ENCODE measurements at places on chromosomes 12 and 14.

- DNase-seq, result no peak
Observed at GRCh38 chr12:51205350-51205749, 12.5 kb downstream of the POU6F1 start.

GRCh38 chr14:81571437-81571836, 37.8 kb upstream of the SEL1L start:
- no peak for DNase-seq

DNA sequence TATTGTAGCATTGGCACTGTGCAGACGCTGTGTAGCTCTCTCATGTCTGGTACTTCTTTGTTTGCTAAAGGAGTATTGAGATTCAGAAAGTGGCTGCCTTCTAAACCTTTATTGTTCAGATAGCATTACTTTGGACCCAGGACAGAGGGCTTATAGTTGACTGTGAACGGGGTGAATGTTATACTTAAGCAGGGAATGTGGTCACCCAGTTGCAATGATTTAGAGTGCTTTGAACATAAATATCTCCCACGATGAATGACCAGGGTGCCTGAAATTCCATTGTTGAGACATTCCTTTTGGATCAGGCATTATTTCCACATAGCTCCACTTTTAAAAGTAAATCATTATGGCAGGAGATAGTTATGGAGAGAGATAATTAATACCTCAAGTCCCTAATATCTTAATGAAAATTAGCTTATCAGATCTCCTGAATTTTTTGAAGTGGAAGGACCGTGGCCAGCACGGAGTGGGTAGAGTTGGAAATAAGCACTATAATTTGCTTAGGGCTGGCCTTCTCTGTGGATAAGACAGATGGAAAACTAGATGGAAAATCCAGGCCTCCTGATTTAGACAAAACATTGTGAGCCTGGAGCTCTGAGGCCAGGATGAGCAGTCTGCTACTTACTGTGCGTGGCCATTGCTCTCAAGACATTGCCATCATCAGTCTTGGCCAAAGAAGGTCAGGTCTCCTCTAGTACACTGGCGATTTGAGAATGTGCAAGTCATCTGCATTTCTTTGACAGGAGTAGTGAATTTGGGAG, 114.5 kb downstream of the ETV6 start:
- DNase-seq, result no peak

- DNase-seq, result no peak
Observed at GRCh38 chr14:28653521-28653920, 113.1 kb upstream of the FOXG1 start.

DNA sequence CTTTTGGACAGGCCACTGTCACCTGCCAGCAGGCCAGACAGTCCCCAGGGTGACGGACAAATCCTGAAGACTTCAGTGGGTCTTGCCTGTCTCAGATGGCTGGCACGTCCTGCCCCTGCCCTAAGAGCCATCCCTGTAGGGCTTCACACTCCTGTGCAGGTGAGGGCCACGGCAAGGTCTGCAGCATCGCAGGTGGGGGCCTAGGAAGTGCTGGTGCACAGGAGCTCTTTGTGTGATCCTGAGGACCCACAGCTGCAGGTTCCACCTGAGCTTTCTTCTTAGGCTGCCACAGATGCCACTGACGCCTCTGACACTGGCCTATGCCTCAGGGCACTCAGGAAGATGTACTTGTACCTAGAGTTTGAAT, 108.5 kb upstream of the FKBP4 start:
- no peak for DNase-seq

DNA sequence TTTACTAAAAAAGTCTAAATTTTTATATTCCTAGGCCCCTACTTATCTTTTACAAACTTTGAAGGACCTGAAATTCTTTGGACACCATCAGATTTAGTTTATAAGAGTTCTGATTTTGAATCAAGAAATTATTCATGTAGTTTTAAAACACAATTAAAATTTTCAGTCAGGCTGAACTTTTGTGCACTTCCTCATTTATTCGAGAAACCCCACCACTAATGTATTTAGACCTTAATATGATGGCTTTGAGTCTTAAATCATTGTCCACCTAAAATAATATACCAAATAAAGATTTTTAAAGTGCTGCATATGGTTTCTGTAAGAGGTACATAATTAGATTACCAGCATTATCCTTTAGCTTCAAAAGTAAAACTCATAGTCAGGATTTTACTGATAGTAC, 103.4 kb downstream of the PAWR start:
- DNase-seq, result no peak

- DNase-seq, result no peak
Observed at GRCh38 chr12:19530637-19531023, 91.3 kb downstream of the AEBP2 start.

- no peak for DNase-seq
Observed at GRCh38 chr14:70193396-70193795, 4.6 kb upstream of the SLC8A3 start.

GRCh38 chr14:59261334-59261733, 72.9 kb downstream of the DAAM1 start:
- DNase-seq, result no peak

DNA sequence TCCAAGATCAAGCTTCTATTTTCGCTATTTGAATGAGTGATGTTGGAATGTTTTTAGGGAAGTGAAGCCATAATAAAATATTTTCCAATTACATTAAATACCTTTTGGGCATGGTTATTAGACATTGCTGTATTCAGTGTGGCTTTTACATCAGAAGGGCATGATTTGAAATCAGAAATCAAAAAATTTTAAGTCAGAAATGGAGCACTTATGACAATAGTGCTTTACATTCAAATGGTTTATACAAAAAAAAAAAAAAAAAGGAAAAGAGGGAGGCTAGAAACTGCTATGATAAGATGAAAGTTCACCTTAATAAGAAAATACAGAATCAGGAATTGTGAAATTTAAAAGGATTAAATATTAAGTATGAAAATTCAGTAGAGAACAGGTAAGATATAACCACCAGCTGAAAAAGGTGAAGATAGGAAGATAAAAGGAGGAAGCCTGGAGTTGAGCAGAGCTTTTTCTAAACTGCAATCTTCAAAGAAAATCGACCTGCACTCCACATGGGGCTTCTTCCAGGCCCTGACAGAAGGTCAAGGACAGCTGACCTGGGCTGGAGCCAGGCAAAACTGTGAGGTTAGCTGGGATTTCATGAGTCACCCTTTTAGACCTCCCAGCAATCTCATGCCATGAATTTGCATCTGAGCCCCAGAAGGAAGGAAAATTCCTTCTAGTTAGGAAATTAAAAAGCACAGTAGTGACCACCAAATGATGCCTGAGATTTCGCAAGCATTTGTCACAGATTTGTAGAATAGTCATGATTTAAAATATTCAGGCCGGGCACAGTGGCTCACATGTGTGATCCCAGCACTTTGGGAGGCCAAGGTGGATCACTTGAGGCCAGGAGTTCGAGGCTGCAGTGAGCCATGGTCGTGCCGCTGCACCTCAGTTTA, 23.4 kb upstream of the BMP4 start:
- no peak for DNase-seq

DNA sequence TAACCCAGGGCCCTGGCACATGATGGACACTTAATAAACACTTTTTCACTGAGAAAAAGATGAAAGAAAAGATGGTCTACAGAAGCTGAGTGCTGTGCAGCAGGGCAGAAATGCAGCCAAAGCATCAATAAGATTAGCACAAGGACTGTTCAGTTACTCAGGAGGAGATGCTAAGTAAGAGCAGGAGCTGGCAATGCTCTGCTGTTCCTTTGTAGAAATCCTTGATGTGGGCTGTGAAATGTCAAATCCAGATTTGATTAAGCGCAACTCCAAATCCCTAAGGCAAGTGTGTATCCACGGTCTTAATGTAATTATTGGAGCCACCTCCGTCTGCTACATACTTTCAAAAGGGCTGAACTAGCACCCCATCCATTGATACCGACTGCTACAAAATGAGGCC, 151.8 kb upstream of the BTG1 start:
- no peak for DNase-seq

GRCh38 chr12:107515446-107515958, 170.1 kb upstream of the PWP1 start:
- no peak for DNase-seq

- DNase-seq, result no peak
Observed at GRCh38 chr12:47615711-47616110, 90.1 kb downstream of the RPAP3 start.

DNA sequence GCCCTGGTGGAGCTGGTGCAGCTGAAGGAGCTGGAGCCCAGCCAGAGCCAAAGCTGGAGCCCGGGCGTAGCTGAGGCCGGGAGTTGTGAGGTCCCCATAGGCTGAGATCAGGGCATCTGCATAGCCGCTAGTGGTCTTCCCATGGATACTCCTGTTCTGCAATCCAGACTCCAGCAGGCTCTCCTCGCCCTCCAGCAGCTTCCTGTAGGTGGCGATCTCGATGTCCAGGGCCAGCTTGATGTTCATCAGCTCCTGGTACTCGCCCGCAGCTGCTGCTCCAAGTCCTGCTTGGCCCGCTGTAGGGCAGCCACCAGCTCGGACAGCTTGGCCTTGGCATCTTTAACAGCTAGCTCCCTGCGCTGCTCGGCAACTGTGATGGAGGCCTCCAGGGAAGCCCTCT, 966.1 kb downstream of the FSCB start:
- no peak for DNase-seq

DNA sequence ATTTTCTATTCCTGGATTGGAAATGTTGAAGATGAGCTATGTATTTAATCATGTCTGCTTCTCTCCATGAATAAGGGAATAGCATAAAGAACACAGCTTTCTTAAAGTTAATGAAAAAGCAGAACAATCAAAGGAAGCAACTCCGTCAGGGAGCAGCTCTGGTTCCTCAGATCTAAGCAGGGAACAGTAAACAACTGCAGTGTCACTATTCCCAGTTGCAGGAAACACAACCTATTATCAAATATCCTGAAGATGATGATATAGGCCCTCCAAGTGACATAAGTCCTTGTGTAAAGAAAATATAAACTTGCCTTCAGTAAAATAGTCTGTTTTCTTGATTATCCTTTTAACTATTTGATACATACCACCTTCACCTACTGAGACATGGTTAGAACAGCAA, 228.1 kb downstream of the KCNC2 start:
- DNase-seq, result no peak

Data from SHP77 treated with DMSO at 0.1 percent for 48 hours (cell line).